ENCODE measurements at places on chromosomes 1 and 21.
A peak's percentile ranks its signal among the peaks of the same experiment; 100 is the strongest.

GRCh38 chr1:77438236-77438913 lies 156.6 kb downstream of the AK5 start:
- no peak for DNase-seq

GRCh38 chr1:119108988-119109387 lies 31.5 kb downstream of the WARS2 start:
- DNase-seq = no peak

- DNase-seq = no peak
Observed at GRCh38 chr1:193322211-193322610, 135.8 kb upstream of the B3GALT2 start.

DNA sequence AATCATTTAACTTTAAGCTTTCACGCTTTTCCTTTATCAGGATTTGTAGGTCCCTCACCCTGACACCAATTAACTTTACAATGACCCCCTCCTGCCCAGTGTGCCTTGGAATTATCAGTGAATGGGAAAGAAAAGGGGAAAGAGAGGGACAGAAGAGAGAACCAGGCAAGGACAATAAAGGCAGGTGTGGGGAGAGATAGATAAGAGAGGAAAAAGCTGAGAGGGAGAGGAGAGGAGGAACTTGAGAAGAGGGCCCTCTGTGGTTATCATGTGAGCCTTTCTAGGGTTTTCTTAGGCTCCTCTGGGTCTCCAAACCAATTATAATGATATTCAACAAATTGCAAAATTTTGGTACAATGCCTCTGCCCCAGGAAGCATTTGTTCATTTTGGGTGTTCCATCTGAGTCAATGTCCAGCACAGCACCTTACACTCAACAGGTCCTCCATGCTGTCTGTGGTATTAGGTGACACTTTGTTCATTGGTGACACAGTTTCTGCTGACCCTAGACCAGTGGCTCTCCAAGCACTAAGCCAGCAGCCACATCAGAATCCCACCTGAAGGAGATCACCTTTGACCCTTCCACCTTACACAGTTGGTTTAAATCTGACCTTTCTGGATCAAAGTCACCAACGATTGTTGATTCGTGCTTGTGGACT lies 14.2 kb downstream of the AKNAD1 start:
- no peak for DNase-seq

- DNase-seq = no peak
Observed at GRCh38 chr1:232984577-232985425, 34.4 kb downstream of the NTPCR start.

DNA sequence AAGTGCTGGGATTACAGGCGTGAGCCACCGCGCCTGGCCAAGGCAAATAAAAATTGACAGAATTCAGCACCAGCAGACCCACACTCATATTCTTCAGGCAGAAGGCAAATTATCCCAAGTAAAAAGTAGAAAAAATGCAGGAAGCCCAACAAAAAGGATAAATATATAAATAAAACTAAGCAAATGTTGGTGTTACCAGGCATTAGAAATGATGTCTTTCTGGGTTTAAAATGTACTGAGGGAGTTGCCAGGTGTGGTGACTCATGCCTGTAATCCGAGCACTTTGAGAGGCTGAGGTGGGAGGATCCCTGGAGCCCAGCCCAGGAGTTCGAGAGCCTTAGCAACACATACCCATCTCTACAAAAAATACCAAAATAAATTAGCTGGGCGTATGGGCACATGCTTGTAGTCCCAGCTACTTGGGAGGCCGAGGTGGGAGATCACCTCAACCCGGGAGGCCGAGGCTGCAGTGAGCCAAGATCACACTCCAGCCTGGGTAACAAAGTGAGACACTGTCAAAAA lies 6.3 kb downstream of the INTS11 start:
- DNase-seq = no peak

DNA sequence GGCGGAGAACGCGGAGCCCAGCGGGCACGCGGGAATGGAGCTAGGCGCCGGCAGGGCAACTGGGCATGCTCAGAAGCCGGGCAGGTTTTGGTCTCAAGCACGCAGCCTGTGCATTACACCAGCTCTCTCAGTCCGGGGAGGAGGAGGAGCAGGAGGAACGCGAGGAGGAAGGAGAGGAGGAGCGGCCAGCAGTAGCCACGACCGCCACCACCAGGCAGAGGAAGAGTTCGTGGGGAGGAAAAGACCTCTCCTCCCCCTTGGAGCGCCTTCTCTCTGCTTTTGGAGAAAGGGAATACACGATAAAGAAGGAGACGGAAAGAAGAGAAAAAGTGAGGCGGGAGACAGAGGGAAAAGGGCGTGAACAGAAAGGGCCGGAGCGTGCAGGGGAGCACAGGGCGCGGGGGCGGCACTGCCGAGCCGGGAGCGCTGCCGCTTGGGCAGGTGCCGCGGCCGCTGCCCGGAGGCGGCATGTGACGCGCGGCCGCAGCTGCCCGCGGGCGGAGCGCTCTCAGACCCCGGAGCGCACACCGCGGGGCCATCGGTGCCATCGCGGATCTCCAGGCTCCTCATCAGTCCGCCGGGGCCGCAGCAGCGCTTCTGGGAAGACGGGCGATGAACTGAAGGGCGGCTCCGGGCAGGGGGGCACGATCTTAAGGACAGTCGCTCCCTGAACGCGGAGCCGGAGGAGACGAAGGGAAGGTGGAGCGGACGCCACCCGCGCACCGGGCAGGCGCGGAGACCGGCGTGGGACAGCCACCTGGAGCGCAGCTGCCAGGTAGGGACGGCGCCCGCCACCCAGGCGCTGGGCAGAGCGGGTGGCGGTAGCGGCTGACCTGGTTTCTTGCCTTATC lies at the start of gene CHRM3:
CHRM3 (plus strand) TSS at position 116 of the 851 bp plus-strand sequence. CDS start 520,884 bp downstream, outside the sequence.
- DNase-seq = peak; percentile 14
